ENCODE measurements at places on chromosomes 6 and 20. TPM values are rescaled to one million over a fixed set of nuclear protein-coding genes. Genes with fewer than 3 reads are reported as not detected.

The TMC2 gene
- not detected for total RNA-seq

The ZNF341 gene
- total RNA-seq, result 1.00 TPM

The PNLDC1 gene
- not detected for total RNA-seq

The GSTA1 gene
- not detected for total RNA-seq

The LY6G6C gene
- not detected for total RNA-seq

The MYB gene
- 0.12 TPM for total RNA-seq

The CAGE1 gene
- total RNA-seq, result 0.11 TPM

The HLA-G gene
- total RNA-seq, result not detected

The ZNF311 gene
- 1.7 TPM for total RNA-seq

The THEMIS gene
- not detected for total RNA-seq

The GPR63 gene
- 0.44 TPM for total RNA-seq
